Naive B cell (primary cell): ENCODE measurements at places on chromosomes 7 and 10.

DNA sequence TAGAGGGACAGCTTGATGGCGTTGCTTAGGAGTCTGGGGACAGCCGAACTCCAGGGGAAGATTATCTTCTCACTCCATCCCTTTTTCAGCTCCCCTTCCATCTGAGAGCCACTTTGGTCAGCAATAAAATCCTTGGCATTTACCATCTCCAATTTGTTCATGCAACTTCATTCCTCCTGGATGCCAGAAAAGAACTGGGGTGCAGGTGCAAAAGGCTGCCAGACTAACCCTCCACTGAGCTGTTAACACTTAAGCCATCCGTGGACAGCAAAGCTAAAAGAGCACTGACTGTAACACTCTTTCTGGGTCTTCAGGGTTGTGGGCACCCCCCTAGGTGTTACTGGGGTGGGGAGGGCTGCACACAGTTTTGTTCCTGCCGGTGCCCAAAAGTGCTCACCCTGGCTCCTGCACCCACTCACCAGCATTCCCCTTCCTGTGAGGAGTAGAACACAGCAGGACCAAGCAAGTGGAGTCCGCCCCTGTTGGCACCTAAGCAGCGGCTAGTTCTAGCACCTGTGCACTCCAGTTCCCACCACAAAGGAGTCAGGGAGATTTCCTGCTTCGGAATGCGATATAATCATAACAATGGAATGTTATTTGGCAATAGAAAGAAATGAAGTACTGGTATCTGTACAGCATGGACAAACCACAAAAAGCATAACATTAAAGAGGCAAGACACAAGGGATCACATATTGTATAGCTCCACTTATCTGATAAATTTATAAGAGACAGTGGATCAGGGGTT is 95.1 kb downstream of the NPY start:
- no peak for DNase-seq

- DNase-seq: no peak
Measured at GRCh38 chr7:46478046-46478445, 557.0 kb upstream of the IGFBP3 start.

DNA sequence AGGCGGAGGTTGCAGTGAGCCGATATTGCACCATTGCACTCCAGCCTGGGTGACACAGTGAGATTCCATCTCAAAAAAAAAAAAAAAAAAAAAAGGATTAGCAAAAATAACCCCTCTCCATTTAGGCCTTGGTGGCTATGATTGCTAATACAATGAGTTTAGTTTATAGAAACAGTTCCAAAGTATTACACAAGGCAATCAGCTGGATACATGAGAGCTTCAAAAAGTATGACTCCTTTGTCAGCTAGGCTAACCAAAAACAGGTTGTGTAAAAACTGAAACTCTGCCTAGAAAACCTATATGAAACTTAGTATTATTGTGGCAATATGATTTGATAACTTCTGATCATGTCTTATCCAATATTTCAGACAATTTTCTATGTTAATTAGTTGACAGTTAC is 57.2 kb downstream of the SUGCT start:
- no peak for DNase-seq

GRCh38 chr7:80187279-80187678 is 52.6 kb downstream of the GNAI1 start:
- DNase-seq: no peak

DNA sequence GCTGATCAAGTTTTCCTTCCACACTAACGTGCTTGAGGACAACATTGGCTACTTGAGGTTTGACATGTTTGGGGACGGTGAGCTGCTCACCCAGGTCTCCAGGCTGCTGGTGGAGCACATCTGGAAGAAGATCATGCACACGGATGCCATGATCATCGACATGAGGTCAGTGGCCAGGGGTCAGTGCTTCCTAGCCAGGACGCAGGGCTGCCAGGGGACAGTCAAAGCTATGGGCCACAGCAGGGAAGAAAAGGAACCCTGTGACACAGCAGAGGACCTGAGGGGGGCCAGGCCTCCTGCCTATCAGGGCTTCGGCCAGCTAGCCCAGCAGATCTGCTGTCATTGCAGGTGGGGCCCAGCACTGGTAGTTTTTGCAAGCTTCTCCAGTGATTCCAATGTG is 5.2 kb downstream of the RBP3 start:
- DNase-seq: no peak
